ENCODE measurements at places on chromosomes 5 and 9.

- DNase-seq: no peak
Measured at GRCh38 chr9:96868709-96869108, 14.4 kb upstream of the ZNF782 start.

GRCh38 chr9:2616692-2617377, 4.8 kb upstream of the VLDLR start:
- no peak for DNase-seq

DNA sequence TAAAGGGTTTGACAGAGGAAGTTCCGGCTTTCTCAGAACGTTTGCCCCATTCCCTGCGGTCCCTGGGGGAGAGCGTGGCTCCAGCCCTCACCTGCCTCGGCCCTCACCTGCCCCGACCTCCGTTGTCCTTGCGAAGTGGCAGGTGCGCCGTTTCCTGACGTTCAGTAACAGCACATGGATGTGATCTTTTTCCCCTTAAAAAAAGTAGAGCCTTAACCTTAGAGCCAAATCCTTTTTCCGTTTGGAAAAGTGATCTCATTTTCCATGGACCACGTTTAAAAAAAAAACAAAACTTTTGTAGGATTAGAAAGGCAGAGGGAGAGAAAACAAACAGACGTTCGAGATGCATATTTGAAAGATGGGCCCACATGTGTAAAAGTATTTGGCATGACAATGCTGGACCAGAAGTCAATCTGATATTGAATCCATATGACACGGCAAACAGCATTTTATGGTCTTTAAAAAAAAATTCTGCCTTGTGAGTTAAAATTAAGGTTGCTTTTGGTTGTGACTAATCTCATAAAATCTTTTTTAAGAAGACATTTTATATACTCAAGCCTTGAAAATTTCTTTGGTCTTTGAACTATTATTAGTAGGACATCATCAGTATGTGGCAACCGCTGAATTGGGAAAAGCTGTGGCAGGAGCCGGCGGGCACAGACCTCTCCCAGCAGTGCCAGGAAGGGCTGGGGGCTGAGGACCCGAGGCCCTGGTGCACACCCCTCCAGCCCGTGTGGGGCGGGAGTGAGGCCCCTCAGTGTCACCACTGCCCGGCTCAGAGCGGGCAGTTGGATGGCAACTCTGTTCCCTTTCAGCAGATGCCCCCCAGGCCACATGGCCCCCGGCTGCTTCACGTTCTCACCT, 42.5 kb upstream of the EXOC3 start:
- no peak for DNase-seq

DNA sequence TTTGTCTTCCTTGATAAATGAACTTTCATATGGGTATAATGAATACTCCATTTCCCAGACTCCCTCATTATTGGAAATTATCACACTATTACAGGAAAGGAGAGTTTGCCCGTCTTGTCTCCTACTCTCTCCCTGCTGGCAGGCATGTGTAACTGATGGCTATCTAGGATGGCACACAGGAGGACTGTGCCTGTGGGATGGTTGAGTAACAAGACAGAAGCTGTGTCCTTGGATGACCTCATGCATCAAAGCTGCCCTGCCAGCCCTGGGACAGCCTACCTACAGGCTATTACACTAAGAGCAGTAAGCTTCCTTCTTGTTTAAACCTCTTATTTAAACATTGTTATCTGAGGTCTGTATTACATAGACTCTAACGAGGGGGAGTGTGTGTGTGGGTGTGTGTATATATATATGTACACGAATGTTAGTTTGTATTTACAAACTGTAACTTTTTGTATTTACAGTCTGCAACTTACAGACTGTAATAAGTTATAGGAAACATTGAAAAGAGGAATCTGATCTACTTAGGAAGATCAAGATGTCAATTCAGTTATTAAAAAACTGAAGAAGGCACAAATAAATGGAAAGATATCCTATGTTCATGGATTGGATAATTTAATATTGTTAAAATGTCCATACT, 247.6 kb upstream of the ACO1 start:
- DNase-seq: no peak

DNA sequence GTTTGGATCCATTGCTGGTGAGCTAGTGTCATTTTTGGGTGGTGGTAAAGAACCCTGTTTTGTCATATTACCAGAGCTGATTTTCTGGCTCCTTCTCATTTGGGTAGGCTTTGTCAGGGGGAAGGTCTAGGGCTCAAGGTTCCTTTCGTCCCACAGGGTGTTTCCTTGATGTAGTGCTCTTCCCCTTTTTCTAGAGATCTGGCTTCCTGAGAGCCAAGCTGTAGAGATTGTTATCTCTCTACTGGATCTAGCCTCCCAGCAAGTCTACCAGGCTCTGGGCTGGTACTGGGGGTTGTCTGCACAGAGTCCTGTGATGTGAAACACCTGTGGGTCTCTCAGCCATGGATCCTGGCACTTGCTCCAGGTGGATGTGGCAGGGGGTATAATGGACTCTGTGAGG, 145.9 kb downstream of the HINT1 start:
- no peak for DNase-seq

- DNase-seq: no peak
Measured at GRCh38 chr5:163607256-163607655, 101.8 kb downstream of the MAT2B start.

DNA sequence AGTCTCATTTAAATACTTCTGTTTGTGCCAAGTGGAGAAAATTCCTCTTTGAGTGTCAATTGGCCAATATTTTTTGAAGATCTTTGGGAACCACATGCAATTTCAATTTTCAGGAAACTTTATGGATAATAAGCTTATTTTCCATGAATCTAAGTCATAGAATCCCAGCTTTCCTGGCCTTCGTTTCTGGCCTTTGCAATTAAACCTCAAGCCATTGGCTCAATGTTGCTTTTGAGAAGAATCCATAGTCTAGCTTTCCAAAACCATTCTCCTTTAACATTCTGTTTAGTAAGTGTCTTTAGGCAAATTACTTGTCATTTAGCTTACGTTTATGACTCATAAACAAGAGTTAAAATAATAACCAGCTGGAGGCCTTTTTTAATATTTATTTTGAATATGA, 145.0 kb upstream of the FTMT start:
- no peak for DNase-seq

GRCh38 chr5:125073090-125073489, 326.7 kb upstream of the ZNF608 start:
- DNase-seq: no peak

DNA sequence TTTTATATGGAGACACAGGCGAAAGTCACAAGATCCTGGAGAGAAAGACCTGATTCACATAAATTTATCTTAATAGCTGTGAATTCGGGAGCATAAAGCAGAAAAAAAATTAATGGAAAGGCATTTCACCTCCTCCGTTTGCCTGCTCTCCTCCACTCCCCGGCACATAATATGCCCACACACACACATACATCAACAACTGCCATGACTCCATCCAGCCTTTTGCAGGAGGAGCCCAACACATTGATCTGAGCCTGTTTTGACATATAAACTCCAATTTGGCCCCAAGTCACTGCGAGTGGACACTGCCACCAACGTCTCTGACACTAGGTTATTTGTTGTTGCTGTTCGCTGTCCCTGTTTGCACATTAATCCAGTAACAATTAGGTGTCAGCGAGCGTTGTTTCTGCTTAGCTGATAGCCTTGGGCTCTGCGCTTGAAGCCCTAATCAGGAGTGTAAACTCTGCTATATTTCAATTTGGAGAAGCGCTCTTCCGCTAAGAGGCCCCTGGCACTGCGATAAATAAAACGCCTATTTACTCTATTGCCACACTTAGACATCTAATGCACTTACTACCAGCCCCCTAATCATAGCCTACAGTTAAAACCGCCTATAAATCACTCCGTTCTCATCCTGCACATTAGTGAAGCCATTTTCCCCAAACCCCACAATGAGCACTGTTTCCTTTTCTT, 195.8 kb upstream of the TBCA start:
- no peak for DNase-seq

All from GM18507 (cell line).